ENCODE measurements at places on chromosomes 5 and 9.

- DNase-seq = peak; percentile 56
Measured at GRCh38 chr9:85515021-85515420, 226.7 kb downstream of the AGTPBP1 start.

DNA sequence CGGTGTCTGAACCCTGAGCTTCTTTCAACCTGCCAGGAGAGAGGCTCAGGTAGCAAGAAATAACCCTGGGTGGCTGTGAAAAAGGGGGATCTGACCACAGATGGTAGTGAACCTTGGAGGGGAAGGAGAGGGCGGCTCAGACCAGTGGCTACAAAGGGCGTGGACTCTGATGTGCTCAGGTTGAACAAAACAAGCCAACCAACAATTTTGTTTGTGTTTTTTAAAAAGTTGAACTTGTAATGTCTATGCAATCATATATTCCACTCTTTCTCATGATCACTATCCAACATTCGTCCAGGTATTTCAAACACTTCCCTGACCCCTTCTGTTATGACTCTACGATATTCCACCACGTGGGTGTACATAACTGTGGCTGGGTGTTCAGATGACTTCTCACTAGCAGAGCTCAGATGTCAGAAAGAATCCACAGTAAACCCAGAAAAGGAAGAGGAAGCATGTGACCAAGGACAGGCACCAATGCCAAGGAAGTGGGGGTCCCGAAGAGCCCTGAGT, 20.0 kb downstream of the PTPN3 start:
- peak; percentile 60 for DNase-seq

DNA sequence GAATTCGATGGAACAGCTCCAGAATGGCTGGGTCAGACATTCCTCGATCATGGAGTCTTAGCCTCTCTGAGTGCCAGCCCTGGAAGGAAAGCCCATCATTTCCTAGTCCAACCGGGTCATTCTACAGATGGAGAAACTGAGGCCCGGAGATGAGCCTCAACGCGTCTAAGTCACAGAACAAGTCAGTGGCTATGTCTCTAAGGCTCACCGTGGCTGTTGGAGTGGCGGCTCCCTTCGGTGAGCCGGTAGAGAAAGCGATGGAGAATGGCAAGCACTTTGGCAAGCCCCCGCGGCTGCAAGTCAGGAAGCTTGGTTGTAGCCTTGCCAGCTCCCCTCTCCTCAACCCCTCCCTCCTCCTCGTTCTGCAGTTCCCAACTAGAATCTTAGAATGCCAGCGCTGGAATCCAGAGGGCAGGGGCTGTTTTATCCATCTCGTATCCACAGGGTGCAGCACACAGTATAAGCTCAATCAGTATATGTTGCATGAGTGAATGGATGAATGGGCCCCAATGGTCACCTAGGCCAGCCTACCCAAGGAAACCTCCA, 438 bp upstream of the ARSI start:
- no peak for DNase-seq

DNA sequence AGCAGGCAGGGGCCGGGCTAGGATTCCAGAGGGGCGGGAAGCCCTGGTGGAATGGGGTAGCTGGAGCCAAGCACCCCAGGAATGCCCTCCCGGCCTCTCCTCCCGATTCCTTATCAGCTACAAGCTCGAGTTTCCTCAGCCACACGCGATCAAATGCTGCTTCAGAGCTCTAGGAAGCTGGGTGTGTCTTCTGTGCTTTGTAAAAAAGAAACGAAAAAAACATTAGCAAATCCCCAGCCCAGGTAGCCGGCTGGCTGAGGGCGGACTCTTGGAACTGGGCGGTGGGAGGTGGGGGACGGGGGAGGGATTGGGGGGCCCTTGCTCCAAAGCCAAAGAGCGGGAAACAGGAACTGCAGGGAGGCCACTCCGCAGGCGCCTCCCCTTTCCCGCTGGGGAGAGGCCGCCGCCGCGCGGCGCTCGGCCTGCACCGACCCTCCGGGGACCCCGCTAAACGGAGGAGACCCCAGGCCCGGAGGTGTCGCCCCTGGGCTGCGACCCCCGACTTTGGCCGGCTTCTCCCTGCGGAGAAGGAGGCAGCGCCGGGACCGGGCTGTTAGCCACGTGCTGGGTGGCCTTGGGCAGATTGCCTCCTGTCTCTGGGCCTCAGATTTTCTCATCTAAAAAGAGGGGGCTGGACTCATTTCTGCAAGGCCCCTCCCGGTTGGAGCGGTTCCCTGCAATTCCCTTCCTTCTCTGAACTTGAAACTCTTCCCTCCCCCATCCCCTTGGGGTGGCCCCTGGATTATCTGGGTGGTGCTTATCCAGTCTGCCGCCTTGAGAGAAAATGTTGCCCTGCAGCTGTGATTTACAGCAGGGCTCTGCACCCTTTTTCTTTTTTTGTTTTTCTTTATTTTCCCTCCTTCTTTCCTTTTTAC, 40.9 kb upstream of the FABP6 start:
- DNase-seq = peak; percentile 35

GRCh38 chr9:3118081-3118480, 274.2 kb upstream of the PUM3 start:
- no peak for DNase-seq

GRCh38 chr9:2039294-2040180, 24.4 kb downstream of the SMARCA2 start:
- no peak for DNase-seq

DNA sequence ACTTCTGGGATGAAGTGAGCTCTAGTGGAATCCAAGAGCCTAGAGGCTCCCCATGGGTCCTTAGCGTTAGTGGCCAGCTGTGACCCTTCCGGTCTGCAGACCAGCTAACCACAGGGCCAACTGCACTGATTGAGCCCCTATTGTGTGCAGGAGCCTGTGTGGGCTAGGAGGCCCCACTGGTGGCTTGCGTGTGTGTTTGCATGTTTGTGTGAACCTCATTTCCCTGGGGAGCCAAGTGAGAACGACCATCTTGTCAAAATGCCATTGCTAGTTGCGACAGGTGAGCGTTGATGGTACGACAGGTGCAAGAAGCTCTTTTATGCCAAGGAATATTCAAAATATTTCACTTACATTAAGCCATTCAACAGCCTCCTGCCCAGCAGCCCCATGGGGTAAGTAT, 44.1 kb upstream of the ANKRD33B start:
- DNase-seq = no peak

DNA sequence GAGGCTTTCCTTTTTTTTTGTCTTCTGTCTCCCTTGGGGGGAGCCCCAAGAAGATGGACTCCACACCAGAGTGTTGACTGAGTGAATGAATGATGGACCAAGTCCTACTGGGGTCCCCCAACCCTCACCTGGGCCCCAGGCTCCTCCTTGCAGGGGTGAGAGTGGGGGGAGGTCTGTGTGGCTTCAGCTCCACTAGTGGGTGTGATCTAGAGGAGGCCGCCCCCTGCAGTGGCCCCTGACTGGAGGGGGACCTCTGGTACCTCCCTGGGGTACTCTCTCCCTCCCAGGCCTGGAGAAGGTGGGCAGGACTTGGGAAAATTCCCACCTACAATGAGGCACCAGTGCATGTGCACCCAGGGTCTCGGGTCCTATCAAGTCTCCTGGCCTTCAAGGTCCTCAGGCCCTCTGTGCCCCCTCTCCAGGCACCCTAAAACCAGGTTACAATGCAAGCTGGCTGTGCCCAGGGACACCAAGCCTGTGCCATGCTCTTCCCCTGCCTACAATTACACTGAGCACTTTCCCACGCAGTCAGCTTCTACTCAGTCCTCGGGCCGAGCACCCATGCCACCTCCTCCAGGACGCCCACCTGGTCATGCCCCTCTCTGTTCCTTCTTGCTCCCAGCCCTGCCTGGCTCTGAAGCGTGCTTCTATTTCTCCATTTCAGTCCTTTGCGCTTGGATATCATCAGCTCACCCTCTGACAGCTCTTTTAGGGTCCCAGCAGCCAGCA, 117.2 kb upstream of the PHYKPL start:
- no peak for DNase-seq

DNA sequence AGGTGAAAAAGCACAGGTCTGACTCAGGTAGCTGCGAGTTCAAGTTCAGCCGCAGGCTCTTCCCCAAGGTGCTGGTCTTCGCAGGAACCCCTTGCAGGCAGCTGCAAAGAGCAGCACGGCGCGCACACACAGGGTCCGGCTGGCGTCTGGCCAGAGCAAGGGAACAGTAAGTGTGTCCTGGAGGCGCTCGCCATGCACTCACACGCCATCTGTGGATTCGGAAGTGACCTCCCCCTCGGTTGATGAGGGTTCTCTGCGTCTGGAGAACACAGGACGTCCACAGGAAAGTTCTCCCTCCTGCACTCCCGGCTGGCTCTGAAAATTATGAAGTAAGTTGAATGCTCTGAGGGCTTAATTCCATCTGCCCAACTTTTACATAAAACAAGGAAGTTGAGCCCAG, 14.0 kb upstream of the EGFL7 start:
- DNase-seq = no peak

GRCh38 chr5:138819081-138819480, 56.1 kb downstream of the LRRTM2 start:
- DNase-seq = no peak

DNA sequence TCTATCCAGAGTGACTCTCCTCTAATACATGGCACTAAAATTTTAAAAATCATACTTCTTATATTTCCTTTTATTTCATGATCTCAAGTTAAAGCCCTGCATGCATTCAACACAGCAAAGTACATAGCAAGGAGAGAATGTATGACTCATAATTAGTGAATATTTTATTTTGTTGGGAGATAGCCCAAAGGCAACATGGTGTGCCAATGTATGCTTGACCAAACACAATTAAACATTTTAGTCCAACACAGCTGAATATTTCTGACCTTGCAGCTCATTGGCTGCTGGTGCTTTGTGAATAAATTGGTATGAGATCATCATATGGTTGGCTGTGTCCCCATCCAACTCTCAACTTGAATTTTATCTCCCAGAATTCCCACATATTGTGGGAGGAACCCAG, 103.5 kb downstream of the NPR3 start:
- no peak for DNase-seq

GRCh38 chr9:112894041-112894440, 3.4 kb upstream of the SLC46A2 start:
- no peak for DNase-seq

DNA sequence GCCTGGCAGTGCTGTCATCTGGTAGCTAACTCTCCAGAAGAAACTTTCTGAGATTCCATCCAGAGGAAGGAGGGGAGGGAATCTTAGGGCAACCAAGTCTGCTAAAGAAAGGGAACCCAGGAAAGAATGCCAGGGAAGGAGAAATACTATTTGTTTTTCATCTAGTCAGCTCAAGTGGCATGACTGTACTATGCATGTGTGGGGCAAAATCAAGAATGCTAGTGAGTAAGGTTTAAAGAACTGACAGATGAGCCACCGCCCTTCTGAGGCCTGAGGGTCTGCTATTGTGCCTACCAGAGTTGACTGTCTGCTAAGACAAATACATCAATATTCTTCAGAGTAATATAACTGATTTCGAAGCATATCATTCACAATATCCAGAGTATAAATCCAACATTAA, 204.2 kb downstream of the SLC12A2 start:
- DNase-seq = no peak

DNA sequence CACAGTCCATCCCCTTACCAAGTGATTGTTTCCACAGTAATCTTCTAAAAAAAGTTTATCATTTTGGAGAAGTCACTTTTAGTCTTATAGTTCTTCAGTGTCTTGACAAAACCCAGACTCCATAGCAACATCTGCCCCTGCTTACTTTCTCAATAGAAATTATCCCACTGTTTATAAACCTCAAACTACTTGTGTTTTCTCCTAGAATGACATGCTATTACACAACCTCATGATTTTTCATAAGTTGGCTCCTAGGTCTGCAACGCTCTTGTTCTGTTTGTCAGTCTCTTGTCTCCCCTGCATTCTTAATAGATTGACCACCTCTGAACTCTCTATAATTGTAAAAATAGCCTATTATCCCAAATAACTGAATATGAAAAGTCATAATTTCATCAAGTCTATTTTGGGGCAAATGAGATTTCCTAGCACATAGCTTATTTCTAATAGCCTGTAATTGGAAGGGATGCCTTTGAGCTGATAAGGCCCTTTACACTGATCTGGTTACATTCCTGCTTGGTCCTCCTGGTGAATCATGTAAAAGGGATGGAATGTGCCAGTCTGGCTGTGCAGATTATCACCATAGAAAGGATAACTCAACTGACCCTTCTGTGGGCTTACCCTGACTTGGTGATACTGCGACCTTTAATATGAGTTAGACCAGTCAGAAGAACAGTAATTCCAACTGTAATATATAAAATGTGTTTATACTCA, 69.6 kb downstream of the CHSY3 start:
- no peak for DNase-seq

DNA sequence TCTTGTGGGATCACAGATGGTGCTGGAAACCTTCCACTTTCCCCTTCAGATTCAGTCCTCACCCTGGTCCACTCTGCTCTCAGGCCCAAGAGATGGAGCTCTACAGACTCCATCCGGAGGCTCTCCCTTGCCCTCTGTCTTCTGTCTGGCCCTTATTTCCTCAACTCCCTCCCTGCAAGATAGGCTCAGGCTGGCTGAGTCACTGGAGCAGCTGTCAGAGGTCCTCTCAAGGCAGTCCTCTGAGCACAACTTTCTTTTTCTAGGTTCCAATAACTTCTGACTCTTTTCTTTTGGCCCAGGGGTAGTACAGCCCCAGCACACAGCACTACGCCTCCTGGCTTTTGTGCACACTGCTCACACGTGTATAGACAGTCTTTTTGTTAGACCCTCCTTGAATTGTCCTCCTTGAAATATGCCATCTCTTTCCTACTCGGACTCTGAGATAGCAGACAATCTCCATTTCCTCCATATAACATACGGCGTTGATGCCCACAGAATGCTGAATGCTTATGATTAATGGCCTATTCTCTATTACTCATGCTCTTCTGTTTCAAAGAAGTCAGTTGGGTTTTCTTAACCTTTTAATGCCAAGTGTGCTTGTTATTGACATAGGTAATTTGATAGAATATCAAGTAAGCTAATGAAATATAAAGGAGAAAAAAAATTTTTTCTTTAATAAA, 193.1 kb downstream of the SLC12A2 start:
- DNase-seq = no peak

DNA sequence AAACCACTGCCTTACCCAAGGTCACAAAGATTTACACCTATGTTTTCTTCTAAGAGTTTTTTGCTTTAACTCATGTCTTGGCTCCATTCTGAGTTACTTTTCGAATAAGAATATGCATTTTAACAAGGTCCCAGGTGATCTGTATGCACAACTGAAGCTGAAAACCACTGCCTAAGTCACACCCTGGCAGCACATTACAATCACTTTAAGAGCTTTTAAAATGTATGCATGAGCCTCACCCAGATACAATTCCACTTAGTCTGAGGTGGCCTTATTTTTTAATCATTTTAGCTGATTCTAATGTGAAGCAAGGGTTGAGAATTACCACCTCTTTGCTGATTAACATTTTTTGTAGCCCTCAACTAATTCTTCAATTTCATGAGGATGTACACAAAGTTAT, 29.5 kb downstream of the IDNK start:
- DNase-seq = no peak

- DNase-seq = peak; percentile 13
Measured at GRCh38 chr9:89311346-89312221, 589 bp downstream of the CKS2 start.

GRCh38 chr9:109245310-109245897, 75.5 kb downstream of the EPB41L4B start:
- DNase-seq = no peak

- DNase-seq = no peak
Measured at GRCh38 chr9:75039801-75040200, 11.7 kb upstream of the CARNMT1 start.

GRCh38 chr5:36768450-36768849, 108.1 kb upstream of the NIPBL start:
- DNase-seq = no peak
